ENCODE measurements at places on chromosomes 5 and 9.

- DNase-seq, result no peak
Measured at GRCh38 chr5:112554101-112554977, 135.3 kb upstream of the EPB41L4A start.

- DNase-seq, result no peak
Measured at GRCh38 chr9:112700085-112700484, 17.8 kb downstream of the INIP start.

DNA sequence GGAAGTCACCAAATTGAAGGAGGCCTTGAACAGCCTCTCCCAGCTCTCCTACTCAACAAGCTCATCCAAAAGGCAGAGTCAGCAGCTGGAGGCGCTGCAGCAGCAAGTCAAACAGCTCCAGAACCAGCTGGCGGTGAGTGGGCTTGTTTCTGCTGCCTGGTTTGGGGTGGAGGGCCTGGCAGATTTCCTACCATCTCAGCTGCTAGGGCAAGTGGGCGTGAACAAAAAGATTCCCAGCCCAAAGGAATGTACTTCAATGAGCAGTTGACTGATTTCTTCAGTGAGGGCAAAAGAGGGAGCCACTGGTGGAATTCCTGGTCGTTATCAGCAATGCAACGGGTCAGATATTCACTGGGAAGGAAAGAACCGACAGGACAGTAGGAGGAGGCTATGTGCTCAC, 12.6 kb upstream of the TTC23L start:
- DNase-seq, result no peak

DNA sequence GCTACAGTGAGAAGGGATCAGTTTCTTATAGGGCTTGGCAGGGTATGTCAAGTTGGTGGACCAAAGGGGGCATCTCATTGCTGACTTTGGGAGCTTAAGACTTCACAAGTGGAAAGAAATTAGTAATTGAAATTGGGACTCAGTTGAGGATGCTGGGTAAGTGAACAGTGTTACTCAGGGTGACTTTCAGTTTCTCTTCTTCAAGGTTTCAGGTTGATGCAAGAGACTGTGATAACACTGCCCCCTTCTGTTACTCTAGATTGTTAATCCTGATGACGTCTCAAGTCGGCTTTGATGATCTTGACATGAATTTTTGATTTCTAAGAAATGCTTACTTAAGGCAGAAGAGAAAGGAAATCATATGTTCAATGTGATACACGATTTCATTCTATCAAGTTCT, 21.3 kb downstream of the KCTD16 start:
- peak; percentile 72 for DNase-seq

DNA sequence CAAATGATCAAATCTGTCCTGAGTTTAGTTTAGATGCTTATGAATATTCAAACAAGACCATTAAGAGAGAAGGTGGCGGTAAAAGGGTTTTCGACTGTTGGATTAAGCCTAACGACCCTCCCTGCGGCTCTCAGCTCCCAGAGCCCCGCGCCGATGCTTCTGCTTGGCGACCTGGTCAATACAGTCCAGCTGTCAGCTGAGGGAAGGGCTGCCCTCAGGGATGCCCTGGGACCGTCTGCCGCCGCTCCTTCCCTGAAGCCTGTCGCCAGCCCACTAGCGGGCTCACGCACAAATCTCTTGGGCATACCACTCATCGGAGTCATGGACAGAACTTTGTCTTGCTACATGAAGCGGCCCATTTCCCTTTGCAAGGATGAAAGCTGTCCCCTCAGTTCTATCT, 136.6 kb upstream of the RAPGEF1 start:
- no peak for DNase-seq

- DNase-seq, result no peak
Measured at GRCh38 chr5:33275391-33275790, 165.4 kb upstream of the TARS1 start.

DNA sequence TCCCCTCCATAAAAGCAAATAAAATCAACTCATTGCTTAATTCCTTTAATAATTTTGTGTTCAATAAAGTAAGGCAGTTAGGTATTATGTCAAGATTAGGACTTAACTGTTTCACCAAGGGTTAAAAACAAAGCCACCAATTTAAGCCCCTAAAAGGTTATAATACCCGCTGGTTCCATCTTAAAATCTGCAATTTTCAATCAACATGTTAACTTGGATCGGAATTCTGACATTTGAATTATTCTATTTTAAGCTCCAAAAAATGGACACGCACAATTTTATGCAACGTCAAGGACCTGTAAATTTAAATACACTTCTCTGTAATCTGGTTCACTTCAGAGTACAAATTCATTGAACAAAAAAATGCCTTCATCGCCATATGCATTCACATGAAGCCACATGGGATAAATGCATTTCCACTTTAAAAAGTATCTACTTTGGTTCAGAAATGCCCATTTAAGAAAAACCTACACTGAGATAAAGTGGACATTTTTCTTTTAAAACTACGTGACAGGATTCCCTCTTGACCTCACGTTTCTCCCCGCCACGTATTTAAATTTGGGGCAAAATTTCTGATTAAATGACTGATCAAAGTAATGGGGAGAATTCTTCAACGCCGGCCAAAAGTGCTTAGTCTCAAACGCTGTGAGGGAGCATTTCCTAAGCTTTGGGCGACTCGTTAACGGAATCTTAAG, 721 bp downstream of the GIN1 start:
- no peak for DNase-seq

DNA sequence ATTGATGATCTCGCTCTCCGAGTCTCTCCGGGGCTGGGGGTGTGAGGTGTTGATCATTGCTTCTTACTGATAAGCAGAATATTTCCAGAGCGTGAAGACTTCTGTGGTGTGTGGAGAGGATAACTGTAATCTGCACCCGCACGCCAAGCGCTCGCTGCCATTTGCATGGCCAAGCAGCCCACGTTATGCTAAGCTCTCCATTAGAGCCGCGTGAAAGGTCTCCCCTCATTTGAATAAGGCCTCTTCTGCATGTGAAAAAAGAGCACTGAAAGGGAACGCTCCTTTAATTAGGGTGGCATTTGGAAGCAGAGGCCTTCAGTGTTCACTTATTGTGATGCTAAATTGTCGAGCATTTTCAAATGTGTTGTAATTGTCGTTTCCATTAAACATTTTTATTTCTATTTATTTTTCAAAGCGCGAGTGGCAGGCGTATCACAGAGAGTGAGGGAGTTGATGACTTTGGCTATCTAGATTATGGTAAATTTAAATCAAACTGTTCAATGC, 163.6 kb upstream of the IRX2 start:
- DNase-seq, result no peak

- DNase-seq, result no peak
Measured at GRCh38 chr5:57710126-57710525, 227.5 kb upstream of the ACTBL2 start.

DNA sequence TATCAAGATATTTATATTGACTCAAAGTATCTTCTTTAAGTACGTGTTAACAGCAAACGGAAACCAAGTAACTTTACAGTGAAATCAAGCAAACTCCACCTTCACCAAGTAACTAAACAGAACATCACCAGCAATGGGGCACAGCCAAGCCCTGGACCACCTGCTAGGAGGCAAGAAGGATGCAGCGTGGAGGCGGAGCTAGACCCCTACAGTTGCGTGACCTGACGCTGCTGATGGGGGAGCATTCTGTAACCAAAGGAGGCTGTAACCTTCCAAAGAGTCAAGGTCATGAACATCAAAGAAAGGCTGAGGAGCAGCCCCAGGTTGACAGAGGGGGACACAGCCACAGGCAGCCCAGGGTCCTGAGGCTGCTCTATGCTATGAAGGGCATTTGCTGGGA, 6.1 kb downstream of the VAV2 start:
- no peak for DNase-seq

DNA sequence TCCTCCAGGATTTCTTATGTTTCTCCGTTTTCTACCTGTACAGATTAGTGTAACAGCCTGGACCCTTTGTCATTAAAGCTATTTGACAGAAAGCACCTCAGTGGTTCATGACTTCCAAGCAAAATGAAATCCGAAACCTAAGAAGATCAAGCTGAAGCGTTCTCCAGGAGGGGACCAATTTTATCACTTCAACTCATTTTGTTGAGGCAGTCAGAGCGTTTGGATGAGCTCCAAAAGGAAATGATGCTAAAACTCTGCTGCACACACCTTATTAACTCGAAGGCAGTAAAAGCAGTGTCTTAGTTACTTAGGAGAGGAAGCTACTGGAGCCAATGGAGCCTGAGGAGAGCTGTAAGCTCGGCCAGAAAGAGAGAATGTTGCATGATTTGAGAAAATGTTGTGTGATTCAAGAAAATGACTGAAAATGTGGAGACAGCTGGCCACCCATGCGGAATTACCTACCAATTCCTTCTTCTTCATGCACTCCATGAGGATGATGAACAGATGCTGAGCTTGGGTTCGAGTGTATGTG, 346.7 kb upstream of the KLF9 start:
- no peak for DNase-seq

DNA sequence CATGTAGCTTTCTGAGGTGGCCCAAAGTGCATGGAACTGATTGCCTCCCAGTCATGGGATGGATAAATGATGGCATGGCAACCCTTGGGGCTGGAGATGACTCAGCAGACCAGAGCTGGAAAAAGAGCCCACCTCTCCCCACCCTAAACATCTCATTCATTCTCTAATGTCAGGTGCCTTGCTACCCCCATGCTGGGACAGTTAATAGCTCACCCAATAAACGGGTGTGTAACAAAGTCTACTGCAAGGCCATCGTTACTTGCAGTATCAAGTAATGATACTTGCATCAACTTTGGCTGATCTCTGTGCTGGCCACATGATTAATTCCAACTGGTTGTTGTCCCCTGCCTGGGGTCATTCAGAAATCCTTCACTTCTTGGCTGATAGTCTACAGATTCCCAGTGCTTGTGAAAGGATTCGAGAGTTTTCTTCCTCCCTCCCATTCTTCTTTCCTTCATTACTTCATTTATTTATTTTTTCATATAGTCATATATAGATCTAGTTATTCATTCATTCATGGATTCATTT, 122.8 kb upstream of the TRIM32 start:
- no peak for DNase-seq

- no peak for DNase-seq
Measured at GRCh38 chr5:138054206-138054605, 21.3 kb upstream of the FAM13B start.

- no peak for DNase-seq
Measured at GRCh38 chr9:128735373-128735772, 11.4 kb upstream of the ZDHHC12 start.

DNA sequence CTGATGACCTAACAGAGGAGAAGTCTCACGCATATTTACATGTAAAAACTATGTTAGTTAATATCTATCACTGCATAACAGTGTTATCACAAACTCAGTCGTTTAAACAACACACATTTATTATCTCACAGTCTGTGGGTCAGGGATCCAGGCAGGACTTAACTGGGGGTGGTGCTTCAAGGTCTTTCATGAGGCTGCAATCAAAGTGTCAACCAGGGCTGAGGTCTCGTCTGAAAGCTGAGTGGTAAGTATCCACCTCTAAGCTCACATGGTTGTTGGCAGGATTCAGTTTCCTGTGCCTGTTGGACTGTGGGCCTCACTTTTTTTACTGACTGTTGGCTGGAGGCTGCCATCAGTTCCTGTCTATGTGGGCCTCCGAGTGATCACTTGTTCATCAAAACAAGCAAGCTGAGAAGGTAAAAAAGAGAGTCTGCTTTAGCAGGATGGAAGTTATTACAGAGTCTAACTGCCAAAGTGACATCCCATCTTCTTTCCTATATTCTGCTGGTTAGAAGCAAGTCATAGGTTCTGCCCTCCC, 188.6 kb downstream of the CARTPT start:
- DNase-seq, result no peak

- DNase-seq, result no peak
Measured at GRCh38 chr5:149679876-149680809, 50.0 kb upstream of the PPARGC1B start.

- no peak for DNase-seq
Measured at GRCh38 chr5:180156141-180156540, 52.9 kb downstream of the RASGEF1C start.

GRCh38 chr5:100856462-100856861, 46.6 kb downstream of the ST8SIA4 start:
- no peak for DNase-seq

- no peak for DNase-seq
Measured at GRCh38 chr5:157463621-157464518, 3.9 kb downstream of the NIPAL4 start.

GRCh38 chr9:93085676-93086075, 10.3 kb upstream of the CARD19 start:
- no peak for DNase-seq

GRCh38 chr9:109026306-109026705, 13.0 kb upstream of the CTNNAL1 start:
- DNase-seq, result no peak

- DNase-seq, result no peak
Measured at GRCh38 chr9:83521411-83521810, 16.8 kb downstream of the FRMD3 start.

DNA sequence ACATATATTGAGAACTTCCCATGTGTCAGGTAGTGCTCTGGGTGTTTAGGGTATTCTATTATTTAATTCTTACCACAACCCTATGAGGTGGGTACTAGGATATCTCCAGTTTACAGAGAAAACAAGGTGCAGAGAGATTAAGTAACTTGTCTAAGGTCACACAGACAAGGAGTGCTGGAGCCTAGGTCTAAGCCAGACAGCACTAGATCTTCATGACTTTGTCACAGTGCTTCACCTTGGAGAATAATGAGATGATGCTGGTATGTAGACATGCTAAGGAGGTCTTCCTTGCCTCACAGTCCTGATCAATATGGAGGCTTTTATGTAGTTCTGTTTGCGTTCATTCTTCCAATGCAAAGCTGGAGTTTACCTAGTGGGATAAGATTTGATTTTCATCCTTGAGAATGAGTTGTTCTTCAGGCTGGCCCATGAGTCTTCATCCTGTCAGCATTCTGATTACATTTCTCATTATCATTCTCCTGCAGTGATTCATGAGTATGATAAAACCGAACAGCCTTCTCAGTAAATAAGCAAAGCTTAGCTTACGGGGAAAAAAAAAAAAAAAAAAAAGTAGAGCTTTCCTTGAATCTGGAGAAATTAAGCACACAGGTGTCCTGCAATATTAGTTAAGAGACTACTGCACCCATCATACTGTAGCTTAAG, 176.3 kb downstream of the C9orf152 start:
- no peak for DNase-seq

- DNase-seq, result no peak
Measured at GRCh38 chr5:93278896-93279295, 302.1 kb downstream of the NR2F1-AS1 start.
